Activated naive CD8-positive, alpha-beta T cell treated with anti-CD3 and anti-CD28 coated beads for 36 hours (primary cell): ENCODE measurements at places on chromosomes 7 and 10.
A peak's percentile ranks its signal among the peaks of the same experiment; 100 is the strongest.

- DNase-seq = no peak
Measured at GRCh38 chr7:1842321-1843221, 172.5 kb downstream of the ELFN1 start.

GRCh38 chr10:62856021-62856420 lies 39.9 kb upstream of the EGR2 start:
- DNase-seq = no peak

GRCh38 chr7:107816011-107816566 lies 13.1 kb upstream of the SLC26A3 start:
- no peak for DNase-seq

DNA sequence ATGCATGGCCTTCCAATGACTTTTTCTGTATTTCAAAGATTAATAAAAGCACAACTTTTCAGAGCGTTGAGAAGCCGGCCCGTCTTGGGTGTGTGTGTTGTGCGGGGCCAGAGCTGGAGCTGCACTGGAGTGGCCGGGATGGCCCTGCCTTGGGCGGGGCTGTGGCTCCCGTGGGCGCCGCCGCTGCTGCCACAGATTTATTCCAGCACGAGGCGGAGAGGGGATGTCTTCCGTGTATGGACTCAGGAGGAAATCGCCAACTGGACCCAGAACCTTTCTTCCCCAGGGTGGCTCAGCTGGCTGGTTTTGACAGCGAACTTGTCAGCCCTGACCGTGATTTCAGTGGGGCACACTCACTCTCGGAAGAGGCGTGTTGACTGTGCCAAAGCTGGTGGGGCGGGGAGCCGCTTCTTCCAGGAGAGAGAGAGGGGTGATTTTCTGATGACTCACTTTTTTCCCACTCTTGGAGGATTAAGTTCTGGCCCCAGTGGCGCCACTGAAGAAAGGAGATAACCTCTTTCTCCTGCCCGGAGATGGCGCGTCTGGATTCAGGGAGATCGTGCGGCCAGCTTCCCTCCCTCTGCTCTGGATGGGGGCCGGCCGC lies 72.4 kb downstream of the DNAJB6 start:
- no peak for DNase-seq

DNA sequence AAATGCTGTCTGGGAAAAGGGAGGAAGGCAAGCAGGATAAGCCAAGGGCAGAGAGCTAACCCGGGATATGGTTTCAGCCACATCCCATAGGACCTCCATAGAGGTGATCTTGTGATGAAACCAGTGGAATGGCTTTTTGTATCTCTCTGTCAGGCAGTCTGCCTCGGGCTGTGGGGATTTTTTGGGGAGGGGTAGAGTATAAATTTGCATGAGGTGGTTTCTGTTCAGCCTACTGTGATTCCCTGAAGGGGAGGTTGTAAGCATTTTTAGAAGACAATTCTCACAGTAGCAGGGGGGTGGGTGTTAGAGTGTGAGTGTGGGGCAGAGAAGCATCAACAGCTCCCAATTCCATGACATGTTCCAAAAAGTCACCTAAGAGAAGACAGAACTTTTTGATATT lies 11.8 kb downstream of the OR9A2 start:
- no peak for DNase-seq

- DNase-seq = no peak
Measured at GRCh38 chr7:129845972-129846327, 106.8 kb downstream of the UBE2H start.

DNA sequence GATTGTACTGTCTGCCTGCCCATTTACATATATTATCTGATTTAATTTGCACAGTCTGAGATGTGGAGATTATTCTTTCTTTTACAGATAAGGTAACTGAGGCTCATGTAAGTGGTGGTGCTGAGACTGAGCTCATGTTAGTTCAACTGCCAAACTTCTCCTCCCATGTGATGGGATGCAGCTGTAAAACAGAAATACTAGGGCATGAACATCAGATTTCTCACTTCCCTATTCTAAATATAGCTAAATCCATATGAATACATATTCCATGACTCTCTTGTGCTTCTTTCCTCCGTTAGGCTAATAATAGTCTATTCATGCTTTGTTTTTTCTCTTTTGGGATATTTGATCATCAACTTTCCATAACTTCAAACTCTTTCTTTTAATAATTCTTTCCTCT lies 84.7 kb downstream of the PTPRZ1 start:
- no peak for DNase-seq

- no peak for DNase-seq
Measured at GRCh38 chr10:103510791-103511752, 17.6 kb downstream of the NEURL1 start.

DNA sequence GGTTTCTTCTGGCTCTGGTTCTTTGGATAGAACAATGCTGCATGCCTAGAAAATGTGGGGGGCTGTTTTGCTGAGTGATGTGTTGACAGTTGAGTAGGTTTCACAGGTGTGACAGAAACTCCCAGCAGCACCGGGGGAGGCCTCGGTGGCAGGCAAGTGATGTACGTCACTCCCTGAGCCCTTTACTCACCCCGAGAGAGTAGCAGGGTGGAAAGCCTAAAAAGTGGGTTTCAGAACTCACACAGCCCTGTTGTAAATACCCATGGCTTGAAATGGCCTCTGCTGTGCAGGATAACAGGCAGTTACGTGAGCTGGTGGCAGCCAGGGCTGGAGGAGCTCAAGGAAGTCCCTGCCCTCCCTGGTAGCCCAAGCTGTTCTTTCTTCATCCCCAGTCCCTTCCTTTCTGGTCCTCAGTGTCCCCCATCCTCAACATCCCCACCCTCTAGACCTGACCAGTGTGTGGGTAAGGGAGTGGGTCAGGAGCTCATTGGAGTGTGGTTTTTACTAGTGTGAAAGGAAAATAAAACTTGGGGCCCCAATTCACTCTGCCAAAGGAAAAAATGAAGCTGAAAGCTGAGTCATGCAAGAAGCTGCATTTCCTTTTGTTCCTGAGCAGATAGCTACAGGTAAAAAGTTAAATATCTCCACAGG lies 258.1 kb downstream of the STK31 start:
- DNase-seq = peak; percentile 8

- DNase-seq = no peak
Measured at GRCh38 chr10:8543361-8544056, 489.0 kb downstream of the GATA3 start.

- peak; percentile 47 for DNase-seq
Measured at GRCh38 chr10:132836832-132837540, 51.0 kb upstream of the NKX6-2 start.

DNA sequence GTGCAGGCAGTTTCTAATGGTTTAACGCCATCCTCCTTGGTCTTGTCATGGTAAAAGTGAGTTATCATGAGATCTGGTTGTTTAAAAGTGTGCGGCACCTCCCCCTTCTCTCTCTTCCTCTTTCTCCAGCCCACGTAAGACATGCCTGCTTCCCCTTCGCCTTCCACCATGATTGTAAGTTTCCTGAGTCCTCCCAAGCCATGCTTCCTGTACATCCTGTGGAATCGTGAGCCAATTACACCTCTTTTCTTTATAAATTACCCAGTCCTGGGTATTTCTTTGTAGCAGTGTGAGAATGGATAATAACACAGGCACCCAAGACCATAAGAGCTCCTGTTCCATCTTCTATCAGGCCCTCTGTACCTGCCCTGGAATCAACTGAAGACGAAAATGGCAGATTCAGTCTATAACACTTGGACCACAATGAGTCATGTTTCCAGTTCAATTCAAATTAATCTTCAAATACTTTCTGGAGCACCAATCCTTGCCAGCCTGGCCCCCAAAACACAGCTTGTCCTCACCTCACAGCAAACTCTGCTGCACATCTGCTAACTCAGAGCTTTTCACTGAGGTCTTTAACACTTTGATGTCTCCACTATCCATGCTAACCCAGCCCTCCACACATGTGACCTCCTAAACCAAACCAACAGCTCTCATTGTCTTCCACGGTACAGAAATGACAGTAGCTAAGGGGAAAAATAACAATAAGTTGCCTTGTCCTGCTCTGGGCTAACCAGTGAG lies 73.2 kb downstream of the SFMBT2 start:
- peak; percentile 46 for DNase-seq

- DNase-seq = no peak
Measured at GRCh38 chr7:3039787-3040186, 3.9 kb downstream of the CARD11 start.

DNA sequence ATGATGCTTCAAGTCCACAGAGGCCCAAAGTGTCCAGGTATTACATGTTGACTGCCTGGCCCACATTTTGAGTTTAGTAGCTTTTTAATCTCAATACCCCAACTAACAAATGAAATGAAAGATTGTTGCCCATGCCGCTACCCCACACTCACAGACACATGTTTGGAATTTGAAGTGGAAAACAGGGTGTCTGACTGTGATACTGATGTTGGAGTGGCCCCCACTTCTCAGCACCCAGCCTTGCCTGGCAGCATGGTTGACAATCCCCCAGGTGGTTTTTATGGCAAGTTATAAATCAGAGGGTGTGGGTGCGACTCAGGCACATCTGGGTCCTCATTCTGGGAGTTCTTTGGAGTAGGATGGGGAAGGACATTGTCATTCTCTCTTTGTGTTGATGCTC lies 314.7 kb upstream of the ZNF32 start:
- no peak for DNase-seq

DNA sequence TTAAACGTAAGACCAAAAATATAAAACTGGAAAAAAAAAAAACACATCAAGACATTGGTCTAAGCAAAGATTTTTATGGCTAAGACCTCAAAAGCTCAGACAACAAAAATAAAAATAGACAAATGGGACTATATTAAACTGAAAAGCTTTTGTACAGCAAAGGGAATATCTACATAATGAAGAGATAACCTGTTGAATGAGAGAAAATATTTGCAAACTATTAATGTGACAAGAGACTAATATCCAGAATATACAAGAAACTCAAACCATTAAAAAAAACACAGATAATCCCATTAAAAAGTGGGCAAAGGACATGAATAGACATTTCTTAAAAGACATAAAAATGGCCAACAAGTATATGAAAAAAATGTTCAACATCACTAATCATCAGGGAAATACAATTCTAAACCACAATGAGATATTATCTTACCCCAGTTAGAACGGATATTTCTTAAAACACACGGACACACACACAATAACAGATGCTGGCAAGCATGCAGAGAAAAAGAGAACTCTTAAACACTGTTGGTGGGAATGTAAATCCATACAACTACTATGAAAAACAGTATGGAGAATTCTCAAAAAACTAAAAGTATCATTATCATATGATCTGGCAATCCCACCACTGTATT lies 28.8 kb downstream of the CNOT4 start:
- no peak for DNase-seq

GRCh38 chr10:44991571-44991970 lies 9.2 kb upstream of the ZNF22 start:
- no peak for DNase-seq

DNA sequence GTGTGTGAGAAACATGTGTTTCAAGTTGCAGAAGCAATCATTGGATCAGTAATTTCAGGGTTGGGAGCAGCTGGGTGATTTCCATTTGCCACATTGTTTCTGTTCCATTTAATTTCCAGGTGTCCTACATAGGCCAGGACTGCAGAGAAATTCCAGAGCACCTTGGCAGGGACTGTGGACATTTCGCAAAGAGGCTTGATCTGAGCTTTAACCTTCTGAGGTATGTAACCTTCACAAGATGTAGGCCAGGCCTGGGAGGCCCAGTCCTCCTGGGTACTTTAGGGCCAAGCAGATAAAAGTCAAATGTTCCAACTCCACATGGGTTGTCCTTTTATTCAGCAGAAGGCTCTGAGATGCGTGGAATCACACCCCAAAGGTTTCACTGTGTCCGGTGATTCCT lies 6.9 kb downstream of the LRMDA start:
- DNase-seq = no peak

- DNase-seq = no peak
Measured at GRCh38 chr7:78139335-78139734, 340.8 kb downstream of the PHTF2 start.

DNA sequence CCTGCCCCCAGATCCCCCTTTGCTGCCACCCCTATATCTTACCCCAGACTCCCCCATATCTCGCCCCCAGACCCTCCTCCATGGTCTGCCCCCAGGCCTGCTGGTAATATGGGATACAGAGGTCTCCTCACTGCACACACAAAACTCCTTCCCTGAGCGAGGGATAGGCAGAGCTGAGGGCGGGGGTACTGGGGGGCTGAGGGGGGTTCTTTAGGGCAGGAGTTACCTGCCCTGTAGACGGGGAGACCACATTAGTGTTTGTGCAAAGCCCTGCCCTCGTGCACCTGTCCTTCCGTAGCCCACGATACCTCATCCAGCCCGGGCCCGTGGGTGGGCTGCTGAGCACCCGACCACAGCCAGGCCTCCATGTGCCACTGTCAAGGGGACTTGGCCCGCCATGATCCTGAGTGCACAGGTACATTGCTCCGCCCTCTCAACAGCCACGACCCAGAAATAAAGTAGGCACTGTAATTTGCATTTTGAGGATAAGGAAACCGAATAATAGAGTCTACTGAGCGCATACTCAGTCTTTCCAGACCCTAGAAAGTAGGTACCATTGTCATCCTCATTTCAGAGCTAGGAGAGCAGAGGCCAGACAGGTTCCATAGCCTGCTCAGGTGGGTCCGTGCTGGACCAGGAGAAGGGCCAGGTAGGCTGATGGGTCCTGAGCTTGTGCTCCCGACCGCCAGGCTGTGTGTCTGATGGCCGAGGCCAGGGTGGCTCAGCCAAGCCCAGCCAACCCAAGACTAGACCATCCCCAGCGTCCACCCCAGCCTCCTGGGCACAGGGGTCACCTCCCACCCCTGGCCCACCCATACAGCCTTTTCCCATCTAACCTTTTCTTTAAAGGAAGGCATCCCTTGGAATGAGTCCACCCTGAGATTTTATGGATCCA lies 115.2 kb downstream of the LHPP start:
- DNase-seq = no peak

DNA sequence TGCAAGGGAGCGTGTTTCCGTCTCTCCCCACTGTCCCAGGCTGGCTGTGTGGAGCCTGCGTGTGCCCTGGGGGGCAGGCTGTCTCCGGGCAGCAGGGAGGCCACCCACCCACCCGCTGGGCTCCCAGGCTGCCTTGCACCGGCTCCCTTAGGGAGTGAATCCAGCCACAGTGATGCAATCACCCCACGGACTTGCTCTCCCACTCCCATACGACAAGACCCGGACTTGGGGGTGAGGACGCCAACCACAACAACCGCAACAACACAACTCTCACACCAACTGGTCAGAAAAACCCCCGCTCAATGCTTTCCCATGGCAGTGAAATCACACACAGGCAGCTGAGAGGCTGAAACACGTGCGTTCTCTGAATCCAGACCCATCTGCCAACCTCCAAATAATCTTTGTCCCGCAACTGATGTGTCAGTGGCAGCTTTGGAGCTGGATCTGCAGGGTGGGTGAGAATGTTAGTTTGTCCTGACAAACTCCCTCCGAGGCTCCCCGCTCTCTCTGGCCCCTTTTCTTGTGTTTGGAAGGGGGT lies 62.7 kb upstream of the DDC start:
- no peak for DNase-seq

DNA sequence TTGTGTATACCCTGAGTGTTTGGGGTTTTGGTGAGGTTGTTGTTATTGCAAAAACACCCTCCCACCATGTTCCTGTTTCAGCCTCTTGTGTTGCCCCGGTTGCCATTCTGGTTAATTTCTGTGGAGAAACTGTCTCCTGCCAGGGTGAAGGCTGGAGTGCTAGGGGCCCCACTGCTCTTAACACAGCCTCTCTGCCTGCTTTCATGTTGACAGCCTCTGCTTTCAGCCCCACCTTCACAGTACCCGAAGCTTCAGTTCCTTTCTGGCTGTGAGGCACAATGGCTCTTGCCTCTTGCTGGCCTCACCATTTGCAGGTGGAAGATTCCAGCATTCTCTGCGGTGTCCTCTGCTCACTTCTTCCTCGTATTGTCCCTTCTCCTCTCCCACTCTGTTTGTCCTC lies 19.2 kb downstream of the SLC18A2 start:
- no peak for DNase-seq
